AG09309 (cell line): ENCODE measurements at places on chromosomes 2 and 18.

- no peak for DNase-seq
These were observed 657 bp downstream of the ARL6IP6 start for GRCh38 chr2:152718909-152719645.

- DNase-seq: no peak
These were observed 126.7 kb downstream of the XRCC5 start for GRCh38 chr2:216235896-216236295.

GRCh38 chr2:169979025-169979424 lies 151.8 kb downstream of the UBR3 start:
- DNase-seq: no peak

DNA sequence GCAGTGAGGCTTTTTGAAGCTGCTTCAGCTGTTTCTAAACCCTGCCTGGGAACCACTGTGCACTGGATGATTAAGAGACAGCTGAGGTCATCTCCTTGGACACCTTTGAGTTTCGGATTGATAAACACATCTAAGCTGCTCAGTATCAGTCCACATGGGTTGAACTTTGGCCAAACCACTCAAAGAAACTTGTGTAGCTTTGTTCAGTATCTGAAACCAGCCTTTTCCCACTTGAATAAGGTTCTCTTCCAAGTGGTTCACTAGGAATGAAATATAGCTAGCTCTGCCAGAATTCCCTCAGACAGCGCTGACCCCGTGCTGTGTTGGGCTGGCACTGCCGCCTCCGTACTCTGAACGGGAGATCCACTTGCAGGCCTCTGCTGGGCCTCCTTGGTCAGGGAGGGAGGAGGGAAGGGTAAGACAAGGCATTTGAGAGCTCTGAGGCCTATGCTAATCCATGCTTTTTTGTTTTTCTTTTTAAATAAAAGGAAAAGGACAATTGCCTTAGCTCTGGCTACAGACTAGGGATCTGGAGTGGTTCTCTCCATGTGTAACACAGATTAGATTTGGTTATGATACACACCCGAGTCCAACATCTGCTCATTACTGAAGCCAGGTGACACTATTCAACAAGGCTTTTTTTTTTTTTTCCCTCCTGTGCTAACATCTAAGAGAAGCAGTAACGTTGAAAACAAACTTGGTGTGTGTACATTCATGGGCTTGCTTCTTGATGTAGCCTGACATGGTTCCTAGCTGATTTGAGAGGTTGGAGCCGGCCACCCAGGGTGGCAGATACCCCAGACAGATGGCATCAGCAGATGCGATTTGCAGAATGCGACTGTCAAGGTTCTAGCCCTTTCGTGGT lies 67.7 kb downstream of the NCK2 start:
- DNase-seq: no peak

- DNase-seq: no peak
These were observed 29.2 kb downstream of the EPAS1 start for GRCh38 chr2:46326231-46326980.

DNA sequence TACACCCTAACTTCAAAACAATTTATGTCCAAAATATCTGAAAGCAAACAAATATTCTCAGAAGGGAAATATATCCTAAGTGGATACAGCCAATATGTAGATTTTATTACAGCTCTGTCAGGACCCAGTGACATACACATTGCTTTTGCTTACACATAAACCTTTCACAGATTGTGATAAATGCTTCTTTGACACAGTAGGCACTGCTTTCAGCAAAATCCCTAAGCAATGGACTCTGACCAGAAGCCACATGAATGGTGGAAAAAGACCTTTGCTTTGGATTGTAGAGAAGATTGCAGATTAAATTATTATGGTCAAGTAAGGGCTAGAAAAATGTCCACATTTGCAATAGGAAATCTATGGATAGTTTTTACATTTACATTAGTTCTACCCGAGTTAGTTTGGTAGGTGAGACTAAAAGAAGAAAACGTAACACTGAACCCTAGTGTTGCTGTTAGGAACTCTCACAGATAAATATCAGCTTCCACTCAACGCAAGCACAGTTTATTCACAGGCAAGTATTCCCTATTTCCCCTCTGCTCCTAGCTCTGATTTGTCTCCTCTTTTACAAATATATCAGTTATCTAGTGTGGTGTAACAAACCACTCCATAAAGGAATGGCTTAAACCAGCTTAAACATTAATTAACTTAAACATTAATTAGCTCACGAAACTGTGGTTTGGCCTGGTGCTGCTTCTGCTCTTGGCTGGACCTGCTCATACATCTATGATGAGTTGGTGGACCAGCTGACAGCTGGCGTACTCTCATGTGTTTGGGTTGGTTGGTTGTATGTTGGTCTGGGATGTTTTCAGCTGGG lies 23.6 kb upstream of the SERPINE2 start:
- no peak for DNase-seq

- no peak for DNase-seq
These were observed 788.2 kb downstream of the DSC3 start for GRCh38 chr18:30254331-30254730.

- DNase-seq: no peak
These were observed 103.4 kb downstream of the ALMS1 start for GRCh38 chr2:73489053-73489452.

DNA sequence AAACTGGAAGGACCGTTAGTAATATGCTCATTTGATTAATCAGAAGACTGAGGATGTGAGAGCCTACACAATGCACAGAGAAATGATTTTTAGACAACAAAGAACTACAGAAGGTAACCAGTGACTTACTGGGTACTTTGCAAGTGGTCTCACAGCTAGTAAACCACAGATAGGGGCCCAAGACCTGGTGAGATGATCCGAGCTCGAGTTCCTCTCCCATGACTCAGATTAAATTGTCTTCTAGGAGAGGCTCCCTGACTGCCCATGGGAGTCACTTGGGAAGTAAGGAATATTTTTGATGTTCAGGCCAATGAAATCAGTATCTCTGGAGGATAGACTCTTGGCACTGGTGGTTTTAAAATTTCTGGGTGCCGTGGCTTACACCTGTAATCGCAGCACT lies 220.2 kb downstream of the CLIP4 start:
- no peak for DNase-seq

DNA sequence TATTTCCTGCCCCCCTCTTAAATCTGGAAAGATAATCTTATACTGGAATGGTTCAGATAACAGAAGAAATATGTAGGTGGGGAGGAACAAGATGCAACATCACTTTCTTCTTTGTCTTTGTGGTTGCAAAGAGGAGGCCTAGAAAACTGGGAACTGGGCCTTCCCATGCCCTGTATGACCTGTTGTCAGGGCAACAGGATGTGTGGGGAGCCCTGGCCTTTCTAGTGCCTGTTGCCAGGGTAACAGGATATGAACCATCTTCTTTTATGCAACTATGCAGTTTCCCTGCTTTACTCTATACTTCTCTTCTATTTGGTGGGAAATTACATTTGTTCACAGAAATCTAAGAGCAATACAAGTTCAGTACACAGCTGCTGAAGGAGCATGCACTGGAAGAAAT lies 79.8 kb upstream of the PDE1A start:
- DNase-seq: peak; percentile 13

- DNase-seq: no peak
These were observed 89.7 kb upstream of the SESTD1 start for GRCh38 chr2:179354296-179354695.

DNA sequence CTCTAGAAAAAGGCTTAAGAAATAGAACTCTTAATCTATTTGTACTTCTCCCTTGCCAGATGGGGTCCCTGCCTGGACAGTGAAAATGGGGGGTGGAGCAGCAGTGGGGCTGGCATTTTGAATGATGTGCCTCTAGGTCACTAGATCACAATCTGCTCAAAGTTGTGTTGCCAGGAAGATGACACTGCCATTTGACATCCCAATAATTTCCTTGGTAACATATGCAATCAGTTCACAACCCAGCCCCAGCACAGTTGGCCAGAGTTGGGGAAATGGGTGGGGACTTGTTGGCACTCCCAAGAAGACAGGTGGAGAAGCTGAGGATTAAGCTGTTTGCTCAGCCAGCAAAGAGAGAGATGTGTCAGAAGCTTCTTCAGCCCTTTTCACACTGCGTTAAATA lies 558.3 kb upstream of the KLHL29 start:
- no peak for DNase-seq

- no peak for DNase-seq
These were observed 88.6 kb upstream of the B3GNT7 start for GRCh38 chr2:231306791-231307393.

DNA sequence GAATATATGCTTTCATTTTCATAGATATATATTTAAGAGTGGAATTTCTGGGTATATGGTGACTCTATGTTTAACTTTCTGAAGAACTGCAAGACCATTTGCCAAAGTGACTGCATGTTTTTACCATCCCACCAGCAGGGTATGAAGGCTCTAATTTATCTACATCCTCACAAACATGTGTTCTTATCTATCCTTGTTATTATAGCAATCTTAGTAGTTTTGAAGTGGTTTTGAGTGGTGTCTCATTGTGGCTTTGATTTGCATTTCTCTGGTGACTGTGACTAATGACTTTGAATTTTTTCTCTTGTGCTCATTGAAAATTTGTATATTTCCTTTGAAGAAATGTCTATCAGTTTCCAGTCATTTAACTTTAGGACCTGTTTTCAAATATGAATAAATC lies 310.2 kb upstream of the NRP2 start:
- peak; percentile 35 for DNase-seq

GRCh38 chr2:172287190-172287589 lies 140.2 kb upstream of the ITGA6 start:
- no peak for DNase-seq

DNA sequence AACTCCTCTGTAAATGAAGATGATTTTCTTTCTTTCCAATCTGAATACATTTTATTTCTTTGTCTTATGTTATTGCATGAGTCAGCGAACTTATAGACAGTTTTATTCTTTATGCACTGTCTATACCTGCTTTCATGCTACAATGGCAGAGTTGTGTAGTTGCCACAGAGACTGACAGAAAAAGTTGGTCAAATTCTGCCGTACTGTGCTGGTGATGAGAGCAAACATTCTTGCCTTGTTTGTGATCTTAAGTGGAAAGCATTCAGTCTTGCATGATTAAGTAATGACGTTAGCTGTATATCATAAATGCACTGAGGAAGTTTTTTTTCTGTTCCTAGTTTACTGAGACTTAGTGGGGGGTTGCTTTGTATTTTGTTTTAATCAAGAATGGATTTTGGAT lies 32.9 kb downstream of the ZC3H15 start:
- DNase-seq: peak; percentile 46
